ENCODE measurements at places on chromosomes 5 and 9. TPM values are rescaled to one million over a fixed set of nuclear protein-coding genes. Genes with fewer than 3 reads are reported as not detected.

The FBP2 gene
- total RNA-seq, result not detected

The PALM2AKAP2 gene
- total RNA-seq, result 0.39 TPM

The ZNG1E gene
- total RNA-seq, result 61.9 TPM

The PLAC8L1 gene
- 0.30 TPM for total RNA-seq

The CAMK2A gene
- not detected for total RNA-seq

The PCDHB8 gene
- not detected for total RNA-seq

The IL13 gene
- 3.9 TPM for total RNA-seq

GRCh38 chr9:115115924-115116323 is 2.0 kb downstream of the TNC start:
- no peak overlapping the region for H3K4me3 ChIP-seq
- peaks cover 7% of the 10 kb centered on the region for H3K4me1 ChIP-seq
- no peak overlapping the region for H3K27ac ChIP-seq

DNA sequence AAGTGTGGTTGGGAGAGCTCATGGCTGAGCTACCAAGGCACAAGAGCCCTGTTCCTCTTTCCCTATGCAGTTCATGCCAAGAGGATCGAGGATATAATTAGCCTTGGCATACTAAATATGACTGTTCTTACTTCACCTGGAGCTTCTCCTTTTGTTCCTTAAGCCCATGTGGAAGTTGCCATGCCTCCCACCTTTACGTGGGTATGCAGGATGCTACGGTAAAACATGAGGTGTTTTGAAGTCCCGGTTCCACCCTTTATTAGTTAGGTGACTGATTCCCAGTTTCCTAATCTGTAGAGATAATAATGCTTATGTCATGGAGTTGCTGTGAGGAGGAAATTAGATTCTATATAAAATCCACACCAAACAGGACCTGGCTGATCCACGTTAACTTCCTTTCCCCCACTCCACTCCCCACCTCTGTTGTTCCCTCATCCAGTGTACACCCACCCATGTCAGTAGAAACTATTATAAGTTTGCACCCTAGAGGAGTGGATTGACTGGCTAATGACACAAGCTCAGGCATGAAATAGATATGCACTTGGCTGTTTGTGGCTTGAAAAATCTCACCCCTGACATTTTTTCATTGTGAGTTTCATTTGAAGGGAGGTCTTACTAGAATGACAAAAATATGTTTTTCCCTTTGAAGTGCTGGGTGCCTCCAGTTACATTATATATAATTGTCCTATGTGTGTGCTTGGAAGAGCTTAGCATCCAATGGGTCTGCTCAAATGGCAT is 36.8 kb upstream of the SHOC1 start:
- no peaks in the 10 kb centered on the region for H3K27me3 ChIP-seq
- no peaks in the 10 kb centered on the region for H3K4me1 ChIP-seq
- DNase-seq, result no peak
- H3K27ac ChIP-seq, result no peak overlapping the region
- H3K36me3 ChIP-seq, result no peaks in the 10 kb centered on the region
- H3K4me3 ChIP-seq, result no peak overlapping the region

GRCh38 chr9:135440620-135441019 is 39.0 kb upstream of the PPP1R26 start:
- no peak overlapping the region for H3K4me3 ChIP-seq
- no peak for DNase-seq
- H3K27me3 ChIP-seq, result peaks cover 13% of the 10 kb centered on the region
- no peaks in the 10 kb centered on the region for H3K4me1 ChIP-seq

GRCh38 chr5:321230-321725 is at the start of gene AHRR:
Gene AHRR (plus strand): TSS chr5:321714. CDS start chr5:343903, 22,189 bp downstream.
- peaks cover 15% of the 10 kb centered on the region for H3K4me1 ChIP-seq
- H3K27me3 ChIP-seq, result peaks cover 20% of the 10 kb centered on the region
- H3K36me3 ChIP-seq, result peaks cover 13% of the 10 kb centered on the region
- H3K4me3 ChIP-seq, result peak within 1 kb of the TSS; percentile 64

DNA sequence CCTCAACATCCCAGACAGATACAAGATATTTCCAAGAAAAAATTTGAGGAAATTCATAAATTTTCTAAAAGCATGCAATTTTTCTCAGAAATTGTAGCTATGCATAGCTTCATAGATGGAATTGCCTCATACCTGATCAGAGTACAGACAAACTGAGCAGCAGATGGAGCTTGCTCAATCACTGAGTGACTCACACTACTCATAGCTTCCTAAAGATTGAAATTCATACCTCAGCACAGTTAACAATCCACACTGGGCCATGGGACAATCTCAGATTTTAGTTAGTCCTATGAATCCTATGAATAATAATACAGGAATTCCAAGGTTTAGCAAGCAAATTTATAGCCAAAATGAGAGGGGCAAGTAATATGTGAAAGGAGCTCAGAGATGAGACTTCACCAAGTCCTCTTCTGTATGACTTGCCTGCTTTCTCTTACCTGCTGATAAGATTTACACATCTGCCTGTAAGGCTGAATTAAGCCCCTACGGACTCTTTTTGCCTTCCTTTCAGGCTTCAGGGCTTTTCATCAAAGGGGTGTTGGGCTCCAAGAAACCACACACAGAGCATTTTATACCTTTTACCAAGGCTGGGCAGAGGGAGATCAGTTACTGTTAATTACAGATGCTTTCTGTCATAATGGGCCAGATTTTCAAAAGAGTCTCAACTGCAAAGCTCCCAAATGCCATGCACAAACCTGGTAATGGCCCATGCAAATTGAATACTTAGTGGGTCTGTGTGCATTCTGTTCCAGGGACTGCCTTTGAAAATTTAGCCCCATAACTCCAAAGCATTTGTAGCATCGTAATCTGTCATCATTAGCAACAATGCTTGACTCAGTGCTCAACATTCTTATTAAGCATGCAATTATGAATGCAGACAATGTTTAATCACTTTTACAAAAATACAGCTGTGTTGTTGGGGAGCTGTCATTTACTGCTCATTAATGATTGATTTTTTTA is 439.3 kb downstream of the DTWD2 start:
- H3K27ac ChIP-seq, result no peak overlapping the region
- H3K4me1 ChIP-seq, result no peaks in the 10 kb centered on the region
- no peaks in the 10 kb centered on the region for H3K27me3 ChIP-seq
- no peaks in the 10 kb centered on the region for H3K36me3 ChIP-seq
- no peak overlapping the region for H3K4me3 ChIP-seq

DNA sequence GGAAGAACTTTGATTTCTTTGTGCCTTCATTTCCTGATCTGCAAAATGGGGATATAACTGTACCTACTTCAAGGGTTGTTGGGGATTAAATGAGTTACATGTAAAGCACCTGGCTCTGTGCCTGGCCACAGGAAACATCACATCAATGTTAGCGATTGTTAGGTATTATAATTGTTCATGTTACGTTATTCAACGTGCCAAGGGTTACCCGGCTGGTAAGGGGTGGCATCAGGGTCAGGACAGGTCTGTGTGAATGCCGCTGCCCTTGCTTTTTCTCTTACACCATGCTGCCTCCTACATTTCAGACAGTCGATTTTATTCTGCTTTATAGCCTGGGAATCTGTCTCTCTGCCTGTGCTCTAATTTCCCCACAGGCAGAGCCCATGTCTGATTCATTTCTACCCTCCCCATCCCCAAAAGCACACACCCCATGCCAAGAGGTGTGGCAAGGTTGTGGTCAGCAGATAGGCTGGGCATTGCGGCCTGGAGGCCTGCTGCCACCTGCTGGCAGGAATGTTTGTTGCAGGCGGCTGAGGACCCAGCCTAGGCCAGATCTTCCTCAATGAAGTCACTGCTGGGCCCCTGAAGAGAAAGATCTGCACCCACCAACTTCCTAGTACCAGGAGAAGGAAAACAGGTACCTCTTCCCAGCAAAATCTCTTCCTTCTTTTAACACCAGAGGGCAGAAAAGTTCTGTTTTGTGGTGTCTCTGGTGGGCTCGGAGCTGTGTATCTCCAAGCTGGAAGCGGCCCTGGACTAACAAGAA is 5.3 kb downstream of the ANKS6 start:
- H3K27me3 ChIP-seq, result no peaks in the 10 kb centered on the region
- DNase-seq, result peak; percentile 78
- peaks cover 7% of the 10 kb centered on the region for H3K36me3 ChIP-seq
- peaks cover 26% of the 10 kb centered on the region for H3K4me1 ChIP-seq

DNA sequence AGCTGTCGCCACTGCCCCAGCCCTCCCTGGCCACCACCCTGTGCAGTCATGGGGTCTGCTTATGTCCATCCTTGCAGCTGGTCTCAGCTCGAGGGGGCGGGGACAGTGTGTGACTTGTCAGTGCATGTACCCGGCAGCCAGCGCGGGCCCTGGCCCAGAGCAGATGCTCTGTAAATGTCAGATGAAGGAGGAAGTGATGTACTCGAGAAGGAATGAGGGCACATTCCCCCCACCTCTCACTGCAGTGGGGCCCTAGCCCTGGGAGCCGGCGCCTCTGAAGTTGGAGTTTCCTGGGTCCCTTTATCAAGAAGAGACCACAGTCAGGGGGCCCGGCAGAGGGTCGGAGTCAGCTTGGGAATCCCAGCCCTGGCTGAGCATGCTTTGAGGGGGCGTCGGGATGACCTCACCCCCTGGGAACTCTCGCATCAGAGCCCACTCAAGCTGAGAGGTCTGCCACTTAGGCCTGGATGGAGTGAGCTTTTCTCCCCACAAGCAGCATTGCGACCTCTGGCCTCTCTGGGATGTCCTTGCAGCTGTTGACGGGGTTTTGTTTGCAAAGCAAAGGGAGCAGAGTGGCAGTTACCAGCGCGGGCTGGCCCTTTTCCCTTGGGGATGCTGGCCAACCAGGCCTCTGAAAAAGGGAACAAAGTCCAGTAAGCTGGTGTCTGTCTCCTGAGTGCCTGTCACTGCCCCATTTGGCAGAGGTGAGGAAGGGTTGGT is 19.0 kb downstream of the NEURL1B start:
- no peaks in the 10 kb centered on the region for H3K4me1 ChIP-seq
- DNase-seq, result no peak
- no peak overlapping the region for H3K4me3 ChIP-seq
- H3K36me3 ChIP-seq, result no peaks in the 10 kb centered on the region
- H3K27me3 ChIP-seq, result no peaks in the 10 kb centered on the region

GRCh38 chr9:93673021-93673838 is 96.8 kb downstream of the PHF2 start:
- no peak overlapping the region for H3K4me3 ChIP-seq
- no peaks in the 10 kb centered on the region for H3K4me1 ChIP-seq
- no peaks in the 10 kb centered on the region for H3K27me3 ChIP-seq
- peaks cover 21% of the 10 kb centered on the region for H3K36me3 ChIP-seq

DNA sequence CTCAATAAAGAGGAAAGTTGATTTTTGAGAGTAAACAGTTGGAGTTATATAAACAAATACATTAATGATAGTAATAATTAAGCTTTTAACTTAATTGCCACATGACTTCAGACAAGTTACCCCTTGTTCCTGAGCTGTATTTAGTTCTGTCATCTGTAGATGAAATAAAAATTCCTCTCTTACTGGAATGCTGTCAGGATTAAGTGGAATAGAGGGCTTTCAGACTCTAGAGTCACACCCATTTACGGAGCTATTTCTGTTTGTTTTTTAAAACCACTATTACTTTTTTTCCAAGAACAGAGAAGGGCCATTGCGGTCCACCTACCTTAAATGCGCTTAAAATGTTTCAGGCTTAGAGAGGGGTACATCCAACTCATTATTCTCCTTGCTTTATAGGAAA is 170.6 kb downstream of the CHSY3 start:
- no peaks in the 10 kb centered on the region for H3K4me1 ChIP-seq
- H3K36me3 ChIP-seq, result no peaks in the 10 kb centered on the region
- no peak overlapping the region for H3K4me3 ChIP-seq

DNA sequence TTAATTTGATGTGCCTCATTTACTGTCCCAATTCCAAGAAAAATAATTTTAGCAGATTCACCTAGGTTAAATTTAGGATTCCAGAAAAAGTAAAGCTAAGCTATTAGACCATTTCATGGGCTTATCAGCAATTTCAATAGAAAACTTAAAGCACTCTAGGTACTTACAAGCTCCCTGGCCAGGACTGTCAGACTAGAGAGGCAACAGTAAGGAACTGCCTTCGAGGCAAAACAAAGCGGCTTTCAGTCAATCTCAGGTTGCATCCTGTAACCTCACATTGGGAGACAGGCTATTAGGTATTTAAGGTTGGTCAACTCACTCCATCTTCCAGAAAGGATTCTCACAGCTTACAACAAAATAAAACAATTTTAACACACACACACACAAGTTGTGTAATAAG is 48.7 kb upstream of the FSD1L start:
- no peaks in the 10 kb centered on the region for H3K36me3 ChIP-seq
- H3K27me3 ChIP-seq, result peaks cover 41% of the 10 kb centered on the region
- no peak for DNase-seq
- no peak overlapping the region for H3K27ac ChIP-seq

DNA sequence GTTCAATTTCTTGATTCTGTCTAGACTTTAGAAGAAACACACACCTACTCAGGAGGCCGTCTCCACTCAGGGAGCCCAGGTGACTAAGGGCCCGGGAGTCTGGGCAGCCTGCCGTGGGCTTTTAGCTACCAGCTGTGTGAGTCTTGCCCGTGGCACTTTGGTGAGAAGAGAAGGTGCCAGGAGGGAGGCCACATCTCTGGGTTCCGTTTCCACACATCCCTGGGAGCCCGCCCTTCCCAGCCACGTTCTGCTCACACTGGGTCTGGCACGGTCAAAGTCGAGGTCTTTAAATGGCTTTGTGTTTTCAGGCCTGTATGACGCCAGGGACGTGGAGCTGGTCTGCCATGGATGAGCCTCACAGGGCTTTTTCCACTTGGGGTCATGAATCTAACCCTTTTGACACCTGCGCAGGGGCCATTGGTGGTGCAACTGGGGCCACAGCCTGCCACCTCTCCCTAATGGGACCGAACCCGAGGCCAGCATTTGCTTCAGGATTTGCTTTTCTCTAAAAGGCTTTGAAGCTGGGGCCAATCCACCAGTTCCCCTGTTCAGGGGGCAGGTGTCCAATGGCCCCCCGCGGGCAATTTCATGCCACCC is 17.2 kb upstream of the FCN2 start:
- H3K36me3 ChIP-seq, result no peaks in the 10 kb centered on the region
- H3K27ac ChIP-seq, result no peak overlapping the region
- H3K27me3 ChIP-seq, result peaks cover 8% of the 10 kb centered on the region
- H3K4me3 ChIP-seq, result no peak overlapping the region
- DNase-seq, result no peak
- H3K4me1 ChIP-seq, result peaks cover 3% of the 10 kb centered on the region

DNA sequence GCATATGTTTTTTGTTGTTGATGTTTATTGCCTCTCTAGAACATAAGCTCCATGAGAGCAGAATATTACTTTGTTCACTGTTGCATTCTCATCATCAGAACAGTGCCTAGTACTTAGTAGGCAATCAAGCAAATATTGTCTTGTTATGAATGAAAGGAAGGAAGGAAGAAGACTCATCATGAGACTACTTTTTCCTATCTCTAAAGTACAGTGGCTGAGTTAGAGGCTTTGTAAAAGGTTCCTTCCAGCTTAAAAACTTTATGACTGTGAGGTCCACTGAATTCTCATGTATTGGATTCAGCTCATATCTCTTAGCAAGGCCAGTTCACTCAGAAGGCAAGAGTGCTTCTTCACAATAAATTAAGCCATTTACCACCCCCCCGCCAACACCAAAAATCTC is 171.8 kb upstream of the NR3C1 start:
- H3K4me3 ChIP-seq, result no peak overlapping the region
- H3K27ac ChIP-seq, result no peak overlapping the region
- H3K4me1 ChIP-seq, result peaks cover 6% of the 10 kb centered on the region
- no peaks in the 10 kb centered on the region for H3K27me3 ChIP-seq
- H3K36me3 ChIP-seq, result no peaks in the 10 kb centered on the region

- peaks cover 4% of the 10 kb centered on the region for H3K36me3 ChIP-seq
- H3K4me3 ChIP-seq, result no peak overlapping the region
- H3K27ac ChIP-seq, result no peak overlapping the region
- peaks cover 49% of the 10 kb centered on the region for H3K27me3 ChIP-seq
Observed at GRCh38 chr5:93600409-93601070, 17.5 kb downstream of the NR2F1 start.

GRCh38 chr9:98318834-98319478 is 63.5 kb upstream of the TBC1D2 start:
- no peaks in the 10 kb centered on the region for H3K4me1 ChIP-seq
- no peak overlapping the region for H3K27ac ChIP-seq
- H3K36me3 ChIP-seq, result no peaks in the 10 kb centered on the region
- H3K27me3 ChIP-seq, result no peaks in the 10 kb centered on the region
- no peak overlapping the region for H3K4me3 ChIP-seq
- DNase-seq, result no peak

Data from activated CD4-positive, alpha-beta T cell treated with anti-CD3 and anti-CD28 coated beads for 36 hours (primary cell).